ENCODE measurements at places on chromosomes 2 and 18.

DNA sequence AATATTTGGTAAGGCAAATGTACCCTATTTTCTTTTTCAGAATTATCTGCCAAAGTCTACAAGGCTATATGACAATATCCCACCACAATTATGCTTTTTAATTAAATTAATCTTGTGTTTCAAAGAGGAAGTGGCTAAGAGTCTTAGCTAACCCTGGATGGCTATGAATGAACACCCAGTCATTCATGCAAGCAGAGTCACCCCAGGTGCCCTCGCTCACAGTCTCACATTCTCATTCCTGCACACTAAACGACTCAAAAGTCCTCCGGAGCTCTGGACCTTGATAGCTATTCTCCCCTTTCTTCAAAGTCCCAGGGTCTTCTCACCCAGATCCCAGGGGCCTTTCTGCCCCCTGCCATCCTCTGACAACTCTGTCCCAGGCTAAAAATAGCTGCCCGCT is 42.1 kb upstream of the MRPL19 start:
- no peak for DNase-seq

DNA sequence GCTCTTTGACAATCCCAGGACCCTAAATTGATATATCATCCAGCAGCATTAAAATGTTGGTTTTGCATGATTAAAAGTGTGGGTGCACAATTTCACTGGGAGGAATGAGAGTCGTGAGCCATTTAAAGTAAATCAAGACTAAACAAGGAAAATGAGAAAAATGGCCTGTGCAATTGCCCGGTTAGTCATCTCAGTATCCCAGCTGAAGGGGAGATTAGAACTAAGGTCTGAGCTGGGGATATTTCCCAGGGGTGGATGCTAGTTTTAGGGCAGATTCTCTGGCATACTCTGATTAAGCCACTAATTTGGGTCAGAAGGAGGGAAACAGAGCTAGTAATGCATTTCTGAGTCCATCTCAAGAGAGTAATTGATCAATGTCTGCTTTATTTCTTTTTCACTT is 177.2 kb downstream of the EN1 start:
- DNase-seq, result no peak

DNA sequence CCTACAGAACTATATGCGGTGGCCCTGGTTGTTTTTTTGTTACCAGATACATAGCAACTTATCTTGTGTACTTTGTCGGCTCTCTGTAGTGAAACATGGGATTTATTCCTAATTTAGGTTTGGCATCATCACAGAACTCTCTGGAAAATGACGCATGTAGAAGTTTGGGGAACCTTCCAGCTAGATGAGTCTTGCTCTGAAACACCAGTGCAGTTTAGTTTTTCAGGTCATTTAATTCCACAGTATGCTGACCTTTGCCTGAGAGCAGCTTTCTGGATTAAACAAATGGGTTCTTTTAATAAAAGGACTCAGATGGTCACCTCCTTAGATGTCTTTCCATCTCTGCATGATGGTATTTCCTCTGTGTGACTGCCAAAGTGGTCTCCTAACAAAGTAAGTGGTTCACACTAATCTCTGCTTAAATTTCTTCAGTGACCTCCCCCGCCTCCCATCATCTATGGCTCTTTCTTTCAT is 39.9 kb downstream of the MYO3B start:
- DNase-seq, result no peak

DNA sequence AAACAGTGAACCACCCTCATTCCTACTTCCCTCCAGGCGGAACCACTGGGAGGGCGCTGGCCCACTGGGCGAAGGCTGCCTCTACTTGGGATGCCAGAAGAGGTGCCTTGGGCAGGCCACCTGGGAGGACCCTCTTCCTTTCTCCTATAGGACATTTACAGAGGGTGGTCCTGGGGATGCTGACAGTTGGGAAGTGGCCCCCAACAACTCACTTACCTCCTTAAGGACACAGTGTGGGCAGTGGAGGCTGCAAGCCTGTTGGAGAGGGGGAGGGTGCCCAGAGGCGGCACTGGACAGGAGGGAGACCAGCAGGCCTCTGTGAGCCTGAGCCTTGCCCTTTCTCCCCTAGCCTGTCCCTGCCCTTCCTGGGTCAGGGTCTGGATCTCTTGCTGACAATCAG is 346.4 kb upstream of the HS6ST1 start:
- DNase-seq, result no peak

Measured in A549 (cell line).